Fibroblast of lung (primary cell): ENCODE measurements at places on chromosomes 7 and 10. TPM values are rescaled to one million over a fixed set of nuclear protein-coding genes. Genes with fewer than 3 reads are reported as not detected.

The DGKI gene
- polyA plus RNA-seq = 0.74 and 0.84 TPM in 2 replicates

The ANKRD61 gene
- polyA plus RNA-seq = 0.11 and 0.43 TPM in 2 replicates

The CDNF gene
- 2.8 and 3.4 TPM in 2 replicates for polyA plus RNA-seq

The HMX2 gene
- polyA plus RNA-seq = not detected in 2 replicates

- H3K4me3 ChIP-seq = no peak overlapping the region
- H3K4me1 ChIP-seq = peaks cover 4% of the 10 kb centered on the region
- H3K27ac ChIP-seq = no peak overlapping the region
- no peak for DNase-seq
- no peaks in the 10 kb centered on the region for H3K36me3 ChIP-seq
Measured at GRCh38 chr10:3040069-3040468, 27.3 kb upstream of the PFKP start.

The UNCX gene
- not detected in 2 replicates for polyA plus RNA-seq

DNA sequence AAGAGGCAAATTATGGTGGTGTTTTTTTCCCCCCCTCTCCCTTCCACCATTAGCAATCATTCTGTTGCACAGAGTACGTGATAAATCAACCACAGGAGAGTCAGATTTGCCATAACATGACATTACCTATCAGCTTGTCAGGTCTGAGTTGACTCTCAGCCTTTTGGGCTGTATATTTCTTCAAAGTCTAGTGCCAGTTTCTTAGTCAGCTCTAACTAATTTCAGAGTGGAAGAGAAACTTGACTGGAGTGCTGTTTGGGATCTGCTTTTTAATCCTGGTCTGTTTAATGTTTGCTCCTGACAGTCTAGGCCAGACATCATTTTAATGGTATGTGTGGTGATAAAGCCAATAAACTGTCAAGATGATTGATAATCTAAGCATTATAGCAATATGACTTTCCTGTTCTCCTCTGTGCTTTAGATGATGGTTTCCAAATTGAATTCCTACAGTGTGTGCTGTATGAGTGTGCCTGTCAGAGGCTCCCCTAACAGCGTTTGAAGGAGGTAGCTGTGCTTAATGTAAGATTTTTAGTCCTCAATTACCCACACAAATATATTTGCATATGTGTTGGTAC is 76.9 kb downstream of the LRMDA start:
- peaks cover 13% of the 10 kb centered on the region for H3K4me1 ChIP-seq
- no peak overlapping the region for H3K4me3 ChIP-seq

The NPTX2 gene
- polyA plus RNA-seq = 0.03 TPM in 2 replicates

DNA sequence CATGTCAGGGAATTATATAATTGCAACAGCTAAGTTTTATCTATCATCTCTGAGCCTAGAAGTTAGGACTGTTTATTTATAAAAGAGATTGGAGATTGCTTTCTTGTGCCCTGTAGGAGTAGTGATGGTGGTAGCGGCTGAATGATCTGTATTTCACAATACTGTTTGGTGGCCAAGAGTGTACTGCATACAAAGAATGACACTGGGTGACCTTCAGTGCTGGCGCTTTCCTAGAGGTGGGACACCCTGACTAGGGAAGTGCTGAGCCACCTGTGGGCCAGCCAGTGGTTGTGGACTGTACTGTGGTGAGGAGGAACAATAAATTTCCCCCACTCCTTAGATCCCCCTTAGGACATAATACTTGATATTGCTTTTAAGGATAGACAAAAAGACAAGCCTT is 53.0 kb downstream of the COPG2 start:
- no peaks in the 10 kb centered on the region for H3K27me3 ChIP-seq
- no peak for DNase-seq
- no peak overlapping the region for H3K4me3 ChIP-seq
- H3K4me1 ChIP-seq = no peaks in the 10 kb centered on the region

DNA sequence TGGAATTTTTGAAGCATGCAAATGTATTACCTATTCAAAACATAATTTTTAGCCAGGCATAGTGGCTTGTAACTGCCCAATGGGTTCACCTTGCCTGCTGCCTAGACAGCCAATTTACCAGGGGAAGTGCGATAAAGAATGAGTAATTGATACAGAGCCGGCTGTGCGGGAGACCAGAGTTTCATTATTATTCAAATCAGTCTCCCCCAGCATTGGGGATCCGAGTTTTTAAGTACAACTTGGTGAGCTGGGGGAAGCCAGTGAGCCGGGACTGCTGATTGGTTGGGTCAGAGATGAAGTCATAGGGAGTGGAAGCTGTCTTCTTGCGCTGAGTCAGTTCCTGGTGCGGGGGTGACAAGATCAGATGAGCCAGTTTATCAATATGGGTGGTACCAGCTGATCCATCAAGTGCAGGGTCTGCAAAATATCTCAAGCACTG is 29.1 kb upstream of the NRBF2 start:
- peak; percentile 73 for DNase-seq
- no peaks in the 10 kb centered on the region for H3K36me3 ChIP-seq
- no peak overlapping the region for H3K4me3 ChIP-seq
- no peak overlapping the region for H3K27ac ChIP-seq
- peaks cover 2% of the 10 kb centered on the region for H3K4me1 ChIP-seq
- H3K27me3 ChIP-seq = no peaks in the 10 kb centered on the region
